ENCODE measurements at places on chromosomes 5 and 9.

GRCh38 chr5:81233080-81233634 is at the start of gene CKMT2:
Gene CKMT2 (plus strand): TSS chr5:81233322. CDS start chr5:81251133, 17,811 bp downstream.
- DNase-seq: no peak

GRCh38 chr9:33137781-33138264 is 29.3 kb downstream of the B4GALT1 start:
- DNase-seq: no peak

GRCh38 chr5:39381376-39381775 is 17.1 kb upstream of the C9 start:
- no peak for DNase-seq

DNA sequence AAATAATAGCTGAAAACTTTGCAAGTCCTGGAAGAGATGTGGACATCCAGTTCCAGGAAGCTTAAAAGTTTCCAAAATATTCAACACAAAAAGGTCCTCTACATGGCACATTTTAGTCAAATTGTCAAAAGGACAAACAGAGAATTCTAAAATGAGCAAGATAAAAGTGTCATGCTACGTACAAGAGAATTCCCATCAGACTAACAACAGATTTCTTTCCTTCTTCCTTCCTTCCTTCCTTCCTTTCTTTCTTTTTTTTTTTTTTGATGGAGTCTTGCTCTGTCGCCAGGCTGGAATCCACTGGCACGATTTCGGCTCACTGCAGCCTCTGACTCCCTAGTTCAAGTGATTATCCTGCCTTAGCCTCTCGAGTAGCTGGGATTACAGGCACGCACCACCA is 39.3 kb downstream of the BTNL8 start:
- DNase-seq: no peak

GRCh38 chr9:91935066-91935749 is 14.8 kb downstream of the ROR2 start:
- DNase-seq: no peak

DNA sequence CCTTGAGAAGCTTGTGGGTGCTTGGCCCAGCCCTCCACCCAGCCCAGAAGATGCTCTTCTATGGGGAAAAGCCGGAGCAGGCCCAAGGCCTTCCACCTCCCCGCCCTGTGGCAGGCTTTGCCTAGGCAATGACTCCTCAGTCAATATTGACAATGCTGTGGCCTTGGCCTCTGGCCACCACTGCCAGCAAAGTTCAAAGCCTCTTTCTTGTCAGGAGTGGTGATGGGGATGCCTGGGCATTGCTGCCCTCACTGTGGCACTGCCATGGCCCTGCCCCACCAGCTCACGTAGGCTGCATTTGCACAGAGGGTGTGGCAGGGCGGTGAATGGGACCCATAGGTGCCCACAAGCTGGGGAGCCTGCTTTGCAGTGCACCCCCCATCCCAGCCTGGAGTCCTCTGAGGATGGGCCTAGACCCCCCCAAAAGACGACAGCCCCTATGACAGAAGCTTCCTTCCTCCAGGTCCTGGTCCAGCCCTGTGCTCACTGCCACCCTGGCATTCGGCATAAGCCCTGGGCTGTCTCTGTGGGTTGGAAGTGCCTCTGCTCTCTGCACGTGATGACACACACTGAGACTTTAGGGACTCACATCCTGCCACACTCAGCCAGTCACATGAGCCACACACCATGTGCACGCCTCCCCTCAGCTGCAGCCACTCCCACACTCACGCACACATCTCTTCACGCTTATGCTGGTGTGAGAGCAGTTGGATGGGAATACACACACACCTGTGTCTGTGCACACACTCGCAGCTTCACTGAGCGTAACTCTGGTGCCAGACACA is 31.1 kb downstream of the MORN5 start:
- DNase-seq: no peak

DNA sequence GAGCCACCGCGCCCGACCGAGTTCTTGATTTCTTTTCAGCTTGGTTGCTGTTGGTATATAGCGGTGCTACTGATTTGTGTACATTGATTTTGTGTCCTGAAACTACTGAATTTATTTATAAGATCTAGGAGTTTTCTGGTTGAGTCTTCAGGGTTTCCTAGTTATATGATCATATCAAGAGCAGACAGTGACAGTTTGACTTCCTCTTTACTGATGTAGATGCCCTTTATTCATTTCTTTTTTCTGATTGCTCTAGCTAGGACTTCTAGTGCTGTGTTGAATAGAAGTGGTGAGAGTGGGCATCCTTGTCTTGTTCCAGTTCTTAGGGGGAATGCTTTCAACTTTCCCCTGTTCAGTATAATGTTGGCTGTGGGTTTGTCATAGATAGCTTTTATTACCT is 17.4 kb upstream of the LRRC19 start:
- DNase-seq: no peak

GRCh38 chr5:6820851-6821479 is 107.7 kb downstream of the TENT4A start:
- DNase-seq: no peak

DNA sequence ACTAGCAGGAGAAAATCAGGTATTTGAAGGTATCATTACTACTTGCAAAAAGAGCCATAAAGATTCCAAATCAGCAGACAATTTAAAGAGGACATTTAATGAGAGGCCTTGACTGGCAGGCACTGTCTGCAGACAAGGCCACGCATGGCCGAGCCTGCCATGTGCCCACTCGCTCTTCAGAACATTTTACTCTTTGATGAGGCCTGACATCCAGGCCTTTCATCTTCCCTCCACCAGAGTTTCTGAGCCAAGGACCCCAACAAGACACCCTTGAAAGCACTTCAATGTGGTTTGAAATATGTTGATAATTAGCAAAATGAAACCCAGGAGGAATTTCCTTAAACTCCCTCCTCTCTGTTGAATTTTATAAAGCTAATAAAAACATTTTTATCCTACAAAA is 16.4 kb downstream of the AK8 start:
- no peak for DNase-seq

DNA sequence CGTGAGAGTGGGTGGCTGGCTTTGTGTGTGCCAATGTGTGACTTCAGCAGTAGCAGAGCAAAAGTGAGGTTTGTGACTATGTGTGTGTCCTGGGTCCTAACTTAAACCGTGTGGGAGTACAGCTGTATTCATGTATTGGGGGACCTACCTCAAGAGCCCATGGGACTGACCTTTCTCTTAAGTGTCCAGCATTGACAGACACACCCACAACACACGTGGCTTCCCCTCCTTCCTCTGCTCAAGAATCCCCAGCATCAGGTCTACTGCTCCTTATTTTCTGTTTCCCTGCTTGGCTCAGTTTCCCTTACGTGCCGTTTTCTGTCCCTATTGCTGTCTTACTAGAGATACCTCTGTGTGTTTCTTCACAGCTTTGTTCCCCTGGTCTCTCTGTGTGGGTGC is 616 bp downstream of the IL11RA start:
- no peak for DNase-seq

GRCh38 chr9:105751761-105752160 is 57.4 kb downstream of the TMEM38B start:
- DNase-seq: no peak

GRCh38 chr9:4973902-4974301 is 11.2 kb upstream of the JAK2 start:
- DNase-seq: no peak

DNA sequence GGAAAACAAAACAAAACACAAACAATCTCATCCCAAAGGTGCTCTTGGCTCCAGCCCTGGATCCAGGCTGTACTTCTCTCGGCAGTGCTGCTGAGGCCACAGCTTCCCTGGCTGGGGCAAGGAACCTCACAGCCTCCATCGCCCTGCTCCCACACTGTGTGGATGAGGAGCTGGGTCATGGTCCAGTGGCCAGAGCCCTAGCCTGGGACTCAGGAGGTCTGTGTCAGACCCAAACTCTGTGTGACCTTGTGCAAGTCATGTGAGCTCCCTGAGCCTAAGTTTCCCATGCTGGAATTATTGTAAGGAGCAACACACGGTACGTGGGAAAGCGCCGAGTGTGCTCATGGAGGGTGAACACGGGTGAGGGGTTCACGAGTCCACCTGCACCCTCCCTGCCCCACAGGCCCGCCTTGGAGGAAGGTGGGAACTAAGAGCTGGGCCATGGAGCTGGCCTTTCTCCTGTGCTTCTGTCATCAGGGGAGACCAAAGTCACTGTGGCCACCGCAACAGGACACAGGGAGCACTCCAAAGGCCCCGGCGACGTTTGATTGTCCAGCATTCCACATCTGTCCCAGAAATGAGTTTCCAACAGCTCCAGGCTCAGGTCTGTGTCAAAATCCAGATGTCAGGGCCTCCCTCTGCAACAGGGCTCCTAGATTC is 26.2 kb upstream of the SMU1 start:
- DNase-seq: no peak

GRCh38 chr5:3010301-3010952 is 258.9 kb upstream of the IRX2 start:
- DNase-seq: no peak

DNA sequence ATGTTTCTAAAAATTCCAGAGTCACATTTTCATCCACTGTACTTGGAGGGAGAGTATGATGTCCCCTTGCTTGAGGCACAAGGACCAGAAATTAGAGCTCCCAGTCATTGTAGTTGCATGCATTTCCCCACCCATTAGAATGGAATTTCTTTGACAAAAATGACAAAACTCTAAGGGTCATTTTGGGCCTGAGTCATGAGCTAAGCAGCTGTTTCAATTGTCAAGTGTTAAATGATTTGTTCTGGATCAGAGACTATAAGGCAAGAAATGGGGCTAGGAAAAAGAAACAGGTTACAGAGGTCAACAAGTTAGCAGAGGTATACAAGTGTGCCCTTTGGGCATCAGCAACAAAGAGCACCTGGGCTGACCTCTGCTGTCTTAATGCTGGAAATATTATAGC is 131.2 kb upstream of the IQGAP2 start:
- no peak for DNase-seq

DNA sequence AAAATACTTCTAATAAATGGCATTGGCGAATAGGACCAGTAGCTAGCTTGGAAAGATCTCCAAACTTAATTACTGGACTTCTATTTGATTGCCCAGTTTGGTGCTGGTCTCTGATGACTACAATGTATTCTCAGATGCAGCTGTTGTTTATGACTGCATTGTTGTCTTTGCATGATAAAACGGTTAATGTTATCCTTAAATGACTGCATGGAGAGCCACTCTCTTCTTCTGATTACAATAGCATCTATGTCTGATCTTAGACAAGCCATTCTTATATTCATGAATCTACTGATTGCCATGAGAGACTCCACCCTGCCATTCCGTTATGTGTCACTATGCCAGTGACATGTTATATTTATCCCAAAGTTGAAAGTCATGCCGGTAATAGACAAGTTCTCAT is 42.9 kb upstream of the ERBIN start:
- no peak for DNase-seq

- no peak for DNase-seq
These were observed 123.9 kb downstream of the TLE4 start for GRCh38 chr9:79695531-79696175.

- DNase-seq: no peak
These were observed 249.3 kb downstream of the DNAH5 start for GRCh38 chr5:13695076-13695712.

- no peak for DNase-seq
These were observed 28.2 kb downstream of the TCERG1 start for GRCh38 chr5:146475190-146475780.

- DNase-seq: no peak
These were observed 220.9 kb upstream of the TUT7 start for GRCh38 chr9:86575137-86575536.

GRCh38 chr9:126992427-126992826 is 77.8 kb downstream of the RALGPS1 start:
- no peak for DNase-seq

- DNase-seq: no peak
These were observed 87.0 kb downstream of the LNPEP start for GRCh38 chr5:97022898-97023297.

DNA sequence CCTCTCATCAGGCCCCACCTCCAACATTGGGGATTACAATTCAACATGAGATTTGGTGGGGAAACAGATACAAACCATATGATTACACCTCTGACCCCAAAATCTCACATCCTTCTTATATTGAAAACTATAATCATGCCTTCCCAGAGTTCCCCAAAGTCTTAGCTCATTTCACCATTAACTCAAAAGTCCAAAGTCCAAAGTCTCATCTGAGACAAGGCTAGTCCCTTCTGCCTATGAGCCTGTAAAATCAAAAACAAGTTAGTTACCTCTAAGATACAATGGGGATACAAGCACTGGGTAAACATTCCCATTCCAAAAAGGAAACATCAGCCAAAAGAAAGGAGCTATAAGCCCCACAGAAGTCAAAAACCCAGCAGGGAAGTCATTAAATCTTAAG is 26.8 kb upstream of the ARSB start:
- DNase-seq: no peak

- no peak for DNase-seq
These were observed 280.8 kb downstream of the FBXL17 start for GRCh38 chr5:108101130-108101529.

- no peak for DNase-seq
These were observed 19.3 kb upstream of the RXRA start for GRCh38 chr9:134306636-134307600.

DNA sequence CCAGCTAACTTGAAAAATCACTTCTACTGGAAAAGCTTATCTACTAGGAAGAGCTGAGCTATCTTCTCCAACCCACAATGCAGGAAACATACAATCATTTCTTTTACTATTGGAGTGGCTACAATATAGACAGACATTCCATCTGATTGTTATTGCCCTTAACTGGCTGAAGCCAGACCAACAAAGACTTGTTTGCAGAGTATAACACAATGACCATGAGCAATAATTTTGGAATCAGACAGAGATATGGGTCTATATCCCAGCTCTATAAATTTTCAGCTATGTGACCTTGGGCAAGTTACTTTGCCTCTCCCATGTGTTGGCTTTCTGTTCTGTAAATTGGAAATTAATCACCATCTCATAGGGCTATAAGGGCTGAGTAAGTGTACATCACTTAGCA is 244.7 kb upstream of the SLC30A5 start:
- no peak for DNase-seq

DNA sequence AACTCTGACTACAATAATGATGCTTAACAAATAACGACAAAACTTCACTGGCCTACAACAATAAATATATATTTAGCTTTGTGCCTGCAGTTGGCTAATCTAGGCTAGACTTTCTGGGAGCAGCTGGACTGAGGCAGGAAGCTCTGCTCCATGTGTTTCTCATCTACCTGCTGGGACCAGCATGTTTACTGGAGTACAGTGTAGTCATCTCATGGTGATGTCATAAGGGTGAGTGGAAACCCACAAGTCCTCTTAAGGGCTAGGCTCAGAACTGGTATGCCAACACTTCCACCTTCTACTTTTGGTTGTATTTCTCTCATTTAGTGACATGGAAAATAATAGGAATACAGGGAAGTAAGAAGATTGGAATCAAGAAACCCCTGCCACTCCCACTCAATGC is 85.7 kb upstream of the NIPBL start:
- DNase-seq: no peak

- DNase-seq: no peak
These were observed 740.2 kb upstream of the ZNF608 start for GRCh38 chr5:125486634-125487033.
